ENCODE measurements at places on chromosomes 3 and 15.

GRCh38 chr15:94677202-94677790 lies 445.9 kb downstream of the MCTP2 start:
- DNase-seq: no peak

GRCh38 chr3:153469162-153469561 lies 307.1 kb downstream of the RAP2B start:
- no peak for DNase-seq

DNA sequence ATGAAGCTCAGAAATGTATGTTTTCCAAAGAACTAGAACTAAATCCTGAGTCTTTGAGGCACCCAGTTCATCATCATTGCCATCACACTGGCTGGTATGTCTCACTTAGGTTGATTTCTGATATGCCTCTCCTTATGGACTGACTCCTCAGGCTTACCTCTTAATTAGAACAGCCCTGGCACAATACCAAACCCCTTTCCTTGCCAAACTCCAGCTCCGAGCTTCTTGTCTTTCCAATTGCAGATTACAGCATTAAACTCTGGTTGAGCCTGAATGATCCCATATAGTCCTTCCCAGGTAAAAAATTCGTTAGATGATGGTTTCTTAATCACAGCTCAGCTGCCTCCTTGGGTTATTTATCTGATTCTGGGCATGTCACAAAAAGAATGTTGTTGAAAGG lies 66.3 kb downstream of the RTP4 start:
- no peak for DNase-seq

GRCh38 chr15:39238443-39238842 lies 342.4 kb upstream of the THBS1 start:
- DNase-seq: no peak

DNA sequence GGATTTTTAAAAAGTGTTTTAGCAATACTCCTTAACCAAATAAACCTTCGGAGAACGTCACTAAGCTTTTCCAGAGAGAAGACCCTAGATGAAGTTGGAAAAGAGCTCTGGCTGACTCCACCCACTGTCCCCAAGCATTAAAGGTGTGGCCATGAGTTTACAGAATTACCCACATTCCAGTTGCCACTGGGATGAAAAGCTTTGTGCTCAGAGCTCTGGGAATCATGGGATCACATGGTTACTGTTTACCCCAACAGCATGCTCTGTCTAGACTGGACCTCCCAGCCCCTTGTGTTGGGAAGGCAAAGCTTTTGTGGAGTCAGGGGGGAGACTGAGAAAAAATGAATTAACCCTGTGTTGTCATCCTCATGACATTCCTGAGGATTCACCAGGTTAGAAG lies 55.3 kb downstream of the CCK start:
- DNase-seq: no peak

GRCh38 chr3:38834110-38834509 lies 18.1 kb upstream of the SCN10A start:
- DNase-seq: no peak

- no peak for DNase-seq
Observed at GRCh38 chr3:86737517-86737916, 253.4 kb downstream of the VGLL3 start.

- no peak for DNase-seq
Observed at GRCh38 chr15:64950888-64951287, 38.8 kb downstream of the SPG21 start.

GRCh38 chr15:75661100-75661755 lies 13.5 kb downstream of the SNX33 start:
- no peak for DNase-seq

GRCh38 chr15:84098604-84099003 lies 137.0 kb upstream of the GOLGA6L4 start:
- no peak for DNase-seq

- no peak for DNase-seq
Observed at GRCh38 chr15:79953951-79954444, 17.0 kb downstream of the BCL2A1 start.

DNA sequence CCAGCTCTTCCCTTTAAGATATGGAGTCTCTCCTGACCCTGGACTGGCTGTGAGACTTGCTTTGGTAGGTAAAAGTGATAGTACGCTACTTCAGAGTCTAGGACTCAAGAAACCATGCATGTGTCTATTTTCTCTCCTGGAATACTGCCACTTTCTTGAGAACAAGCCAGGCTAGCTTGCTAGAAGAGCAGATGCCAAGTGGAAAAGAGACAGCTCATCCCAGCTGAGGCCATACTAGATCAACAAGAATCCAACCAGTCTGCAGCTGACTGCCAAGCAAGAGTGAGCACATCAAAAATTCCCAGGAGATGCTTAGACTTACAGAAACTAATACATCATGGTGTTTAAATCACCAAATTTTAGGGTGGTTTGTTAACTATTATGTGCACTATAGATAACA lies 208.3 kb upstream of the RBMS3 start:
- DNase-seq: no peak

GRCh38 chr3:54517424-54517823 lies 395.1 kb downstream of the CACNA2D3 start:
- DNase-seq: no peak

- DNase-seq: no peak
Observed at GRCh38 chr3:31968927-31969418, 12.1 kb downstream of the OSBPL10 start.

- no peak for DNase-seq
Observed at GRCh38 chr3:162569314-162569713, 1072.7 kb downstream of the OTOL1 start.

- DNase-seq: no peak
Observed at GRCh38 chr3:73503781-73504180, 121.0 kb downstream of the PDZRN3 start.

DNA sequence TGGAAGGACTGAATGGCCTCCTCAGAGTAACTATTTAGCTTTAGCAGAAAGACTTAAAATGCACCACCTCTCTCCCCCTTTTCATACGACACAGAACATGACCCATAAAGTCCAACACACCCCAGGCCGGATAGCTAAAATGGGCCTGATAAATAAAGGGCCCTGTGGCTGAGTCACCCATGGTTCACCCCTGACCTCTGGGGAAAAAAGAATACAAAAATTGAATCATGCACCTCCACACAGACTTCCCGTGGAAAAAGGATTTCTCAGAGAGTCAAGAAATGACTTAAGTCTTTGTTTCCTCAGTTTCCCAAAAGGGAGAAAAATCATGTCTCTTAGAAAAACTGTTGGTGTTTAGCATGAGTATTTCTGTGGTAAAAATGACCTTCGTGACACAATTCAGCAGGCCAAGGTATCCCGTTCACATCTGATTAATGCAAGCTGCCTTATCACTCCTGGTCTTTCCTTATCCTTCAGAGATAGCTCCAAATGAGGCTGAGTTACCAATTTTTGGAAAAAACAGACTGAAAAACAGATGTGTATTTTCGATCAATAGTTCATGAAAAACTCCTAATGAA lies 34.0 kb upstream of the ARHGEF3 start:
- no peak for DNase-seq

DNA sequence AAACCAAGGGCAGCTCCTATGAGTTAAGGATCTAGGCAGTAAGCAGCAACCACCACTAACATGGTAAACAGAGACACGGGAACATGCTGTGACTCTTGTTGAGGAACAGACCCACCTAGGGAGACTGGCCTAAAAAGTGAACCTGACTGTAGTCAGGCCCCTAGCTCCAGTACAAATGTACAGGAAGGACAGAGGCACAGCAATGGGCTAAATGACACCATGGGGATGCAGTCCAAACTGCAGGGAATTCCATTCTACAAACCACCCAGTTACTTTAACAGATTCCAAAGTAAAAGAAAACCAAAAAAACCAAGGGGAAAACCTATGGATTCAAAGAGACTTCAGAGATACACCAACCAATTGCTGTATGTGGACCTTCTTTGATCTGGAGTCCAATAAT lies 28.2 kb upstream of the CGNL1 start:
- DNase-seq: no peak

DNA sequence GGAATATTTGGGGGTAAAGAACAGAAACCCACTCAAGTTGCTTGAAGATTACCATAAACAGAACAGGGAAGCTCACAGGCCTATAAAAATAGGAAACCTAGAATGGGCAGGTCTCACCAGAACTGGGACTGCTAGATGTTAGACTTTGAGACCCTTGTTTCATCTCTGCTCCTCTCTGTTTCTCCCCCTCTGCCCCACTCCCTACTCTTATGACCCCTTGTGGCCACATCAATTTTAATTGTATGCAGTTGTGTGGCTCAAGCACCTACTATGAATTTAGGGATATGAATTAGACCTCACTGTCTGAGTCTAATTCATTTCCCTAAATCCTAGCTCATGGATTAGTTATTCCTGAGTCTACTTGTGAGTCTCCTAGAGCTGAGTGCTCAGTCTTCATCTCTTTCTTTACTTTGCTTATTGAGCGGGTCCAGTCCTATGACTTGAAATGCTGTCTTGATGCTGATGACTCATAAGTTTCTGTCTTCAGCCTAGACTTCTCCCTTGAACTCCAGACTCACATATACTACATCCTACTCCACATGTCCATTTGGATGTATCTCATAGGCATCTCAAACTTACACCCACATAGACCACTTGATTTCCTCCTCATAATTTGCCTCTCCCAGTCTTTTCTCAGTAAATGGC lies 78.7 kb downstream of the ITPR1 start:
- no peak for DNase-seq

- DNase-seq: no peak
Observed at GRCh38 chr3:128473180-128473519, 6.5 kb upstream of the DNAJB8 start.

- DNase-seq: peak; percentile 64
Observed at GRCh38 chr3:42547401-42547945, 34.3 kb downstream of the SEC22C start.

DNA sequence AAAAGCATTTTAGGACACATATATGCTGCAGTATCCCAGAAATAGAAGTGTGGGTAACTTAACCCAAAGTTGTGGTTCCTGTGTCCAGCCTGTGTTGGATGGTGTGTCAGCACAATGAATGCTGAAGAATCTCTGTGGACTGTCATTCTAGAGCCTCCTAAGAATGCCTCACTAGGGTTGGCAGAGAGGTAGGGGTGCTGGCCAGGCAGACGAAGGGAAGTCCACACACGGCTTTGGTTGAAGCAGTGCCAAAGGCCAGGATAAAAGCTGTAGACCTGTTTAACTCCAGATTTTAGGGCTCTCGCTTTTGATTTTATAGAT lies 43.7 kb upstream of the TIPARP start:
- DNase-seq: no peak

DNA sequence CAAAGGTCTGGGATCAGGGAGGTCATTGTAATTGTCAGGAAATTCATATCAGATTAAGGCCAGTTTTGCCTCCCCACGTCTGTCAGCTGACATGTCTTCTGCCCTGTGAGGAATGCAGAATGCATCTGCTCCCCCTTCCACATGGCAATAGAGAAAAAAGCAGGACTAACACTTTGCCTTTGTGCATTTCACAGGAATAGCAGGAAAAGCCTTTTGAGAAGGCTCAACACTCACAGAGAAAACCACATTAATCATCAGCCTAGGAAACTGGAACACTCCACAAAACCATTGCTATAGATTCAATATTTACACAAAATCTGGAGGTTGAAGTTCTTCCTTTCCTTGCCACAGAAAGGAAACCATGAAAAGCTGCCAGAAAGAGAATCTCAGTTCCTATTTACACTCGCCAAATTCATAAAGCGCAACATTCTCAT lies 165.2 kb upstream of the HES1 start:
- DNase-seq: no peak

- DNase-seq: no peak
Observed at GRCh38 chr3:177928172-177928873, 607.9 kb upstream of the KCNMB2 start.

- no peak for DNase-seq
Observed at GRCh38 chr3:46935989-46936558, 40.5 kb downstream of the CCDC12 start.

DNA sequence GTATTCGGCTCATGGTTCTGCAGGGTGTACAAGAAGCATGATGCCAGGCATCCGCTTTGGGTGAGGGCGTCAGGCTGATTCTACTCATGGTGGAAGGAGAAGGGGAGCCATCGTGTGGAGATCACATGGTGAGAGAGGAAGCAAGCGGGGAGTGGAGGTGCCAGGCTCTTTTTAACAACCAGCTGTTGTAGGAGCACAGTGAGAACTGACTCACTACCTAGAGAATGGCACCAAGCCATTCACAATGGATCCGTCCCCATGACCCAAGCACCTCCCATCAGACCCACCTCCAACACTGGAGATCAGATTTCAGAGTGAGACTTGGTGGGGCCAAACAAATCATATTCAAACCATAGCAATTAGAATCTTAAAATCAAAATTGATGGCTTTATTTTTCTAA lies 259.8 kb upstream of the CTDSPL start:
- DNase-seq: no peak

DNA sequence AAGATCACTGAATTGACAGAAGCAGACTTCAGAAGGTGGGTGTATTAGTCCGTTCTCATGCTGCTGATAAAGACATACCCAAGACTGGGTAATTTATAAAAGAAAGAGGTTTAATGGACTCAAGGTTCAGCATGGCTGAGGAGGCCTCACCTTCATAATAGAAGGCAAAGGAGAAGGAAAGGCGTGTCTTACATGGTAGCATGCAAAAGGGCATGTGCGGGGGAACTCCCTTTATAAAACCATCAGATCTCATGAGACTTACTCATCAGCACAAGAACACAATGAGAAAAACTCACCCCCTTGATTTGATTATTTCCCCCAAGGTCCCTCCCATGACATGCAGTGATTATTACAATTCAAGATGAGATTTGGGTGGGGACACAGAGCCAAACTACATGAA lies 416.3 kb upstream of the EPHA3 start:
- DNase-seq: no peak

DNA sequence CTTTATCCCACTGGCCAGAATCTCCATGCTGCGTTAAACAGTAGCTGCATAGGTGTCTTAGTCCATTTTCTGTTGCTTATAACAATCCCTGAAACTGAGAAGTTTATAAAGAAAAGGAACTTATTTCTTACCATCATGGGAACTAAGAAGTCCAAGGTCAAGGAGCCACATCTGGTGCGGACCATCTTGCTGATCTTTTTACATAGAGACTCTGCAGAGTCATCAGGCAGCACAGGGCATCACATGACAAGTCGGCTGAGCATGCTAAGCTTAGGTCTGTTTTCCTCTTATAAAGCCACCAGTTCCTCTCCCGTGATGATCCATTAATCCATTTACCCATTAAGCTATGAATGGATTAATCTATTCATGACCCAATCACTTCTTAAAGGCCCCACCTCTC lies 22.4 kb upstream of the FAM174B start:
- no peak for DNase-seq

GRCh38 chr3:46143951-46144473 lies 64.1 kb downstream of the CCR1 start:
- DNase-seq: no peak

GRCh38 chr3:173591401-173591800 lies 193.9 kb downstream of the NLGN1 start:
- no peak for DNase-seq

DNA sequence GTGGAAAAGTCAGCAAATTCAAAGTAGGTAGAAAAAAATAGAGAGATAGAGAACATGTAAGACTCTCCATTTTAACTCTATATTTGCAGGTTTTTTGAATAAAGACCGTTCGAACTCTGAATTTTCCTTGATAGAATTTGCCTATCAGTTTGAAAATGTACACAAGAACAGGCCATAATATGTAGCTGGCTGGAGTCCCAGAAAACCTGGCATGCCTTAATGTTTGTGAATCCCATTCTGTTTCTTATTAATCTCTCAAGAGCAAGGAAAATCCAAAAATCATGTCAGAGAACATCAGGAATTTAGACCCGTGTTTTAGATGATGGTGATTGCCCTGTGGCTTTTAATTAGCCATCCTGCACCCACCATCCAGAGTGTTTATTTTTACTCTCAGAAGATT lies 7.2 kb upstream of the CFAP161 start:
- DNase-seq: no peak
